ENCODE measurements at places on chromosomes 5 and 9.
A peak's percentile ranks its signal among the peaks of the same experiment; 100 is the strongest.

DNA sequence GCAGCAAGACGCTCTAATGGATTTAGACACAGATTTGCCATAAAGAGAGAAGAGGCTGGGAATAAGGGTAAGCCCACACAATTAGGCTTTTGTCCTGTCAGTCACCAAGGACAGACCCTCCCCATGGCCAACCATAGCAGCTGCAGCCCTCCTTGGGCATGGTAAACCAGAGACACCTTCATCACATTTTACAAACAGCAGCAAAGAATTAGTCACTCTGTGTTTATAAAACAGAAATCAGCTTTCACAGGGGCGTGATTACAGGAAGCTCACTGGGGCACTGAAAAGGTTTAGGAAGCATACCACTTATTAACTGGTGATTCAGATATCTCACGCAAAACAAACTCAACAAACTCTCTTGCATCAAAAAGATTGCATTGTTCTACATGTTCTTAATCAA, 37.3 kb upstream of the ZNF622 start:
- DNase-seq, result no peak

DNA sequence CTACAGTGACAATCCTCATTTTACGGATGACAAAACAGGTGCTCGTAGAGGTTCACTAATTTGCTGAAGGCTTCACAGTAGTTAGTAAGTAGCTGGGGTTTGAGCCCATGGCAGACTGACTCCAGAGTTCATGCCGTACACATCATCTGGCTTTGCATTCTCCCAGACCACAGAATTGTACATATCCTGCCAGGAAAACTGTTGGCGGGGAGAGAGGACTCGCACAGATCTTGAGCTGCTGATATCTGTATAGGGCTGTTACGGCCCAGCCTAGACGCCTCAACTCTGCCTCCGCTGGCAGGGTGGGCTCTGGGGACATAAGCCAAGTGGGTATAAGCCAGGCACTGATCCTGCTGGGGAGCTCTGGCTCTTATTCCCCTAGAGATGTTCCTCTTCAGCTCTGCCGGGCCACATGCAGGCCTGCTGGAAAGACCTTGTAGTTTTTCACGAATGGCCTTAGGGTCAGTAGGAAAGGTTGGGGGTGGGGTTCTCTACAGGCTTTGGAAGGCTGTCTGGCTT, 16.3 kb downstream of the LARP1 start:
- no peak for DNase-seq

- no peak for DNase-seq
Measured at GRCh38 chr9:4654538-4654937, 7.6 kb upstream of the PLPP6 start.

DNA sequence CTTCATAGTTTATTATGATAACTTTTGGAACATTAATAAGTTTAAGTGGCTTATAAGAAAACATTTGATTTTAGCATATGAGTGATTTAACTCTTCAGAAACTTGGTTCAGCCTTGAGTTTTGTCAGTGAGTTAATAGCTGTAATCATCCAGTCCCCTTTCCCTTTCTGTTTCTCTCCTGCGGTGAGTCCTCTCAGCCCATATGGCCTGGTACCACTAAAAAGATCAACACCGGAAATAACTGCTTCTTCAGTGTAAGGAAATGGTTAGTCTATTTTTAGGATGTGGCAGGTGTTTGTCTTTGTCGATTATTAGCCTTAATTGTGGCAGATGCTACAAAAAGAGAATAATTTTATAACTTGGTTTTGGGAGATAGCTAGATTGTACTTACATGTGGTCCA, 120.2 kb upstream of the GRHPR start:
- DNase-seq, result peak; percentile 89

DNA sequence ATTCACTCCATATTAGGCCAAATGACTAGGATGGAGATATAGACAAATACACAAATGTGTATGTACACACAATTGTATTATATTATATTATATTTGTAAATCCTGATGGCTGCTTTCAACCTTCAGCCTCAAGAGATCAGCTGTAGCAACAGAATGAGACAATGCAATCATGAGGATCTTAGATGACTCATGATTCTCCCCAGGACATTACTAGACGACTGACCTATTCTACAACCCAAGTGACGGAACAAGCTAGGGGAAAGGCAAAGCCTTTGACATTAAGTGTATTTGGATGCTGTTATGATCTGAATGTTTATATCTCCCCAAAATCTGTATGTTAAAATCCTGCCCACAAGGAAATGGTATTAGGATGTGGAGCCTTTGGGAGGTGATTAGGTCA, 66.5 kb downstream of the COX7C start:
- DNase-seq, result no peak

DNA sequence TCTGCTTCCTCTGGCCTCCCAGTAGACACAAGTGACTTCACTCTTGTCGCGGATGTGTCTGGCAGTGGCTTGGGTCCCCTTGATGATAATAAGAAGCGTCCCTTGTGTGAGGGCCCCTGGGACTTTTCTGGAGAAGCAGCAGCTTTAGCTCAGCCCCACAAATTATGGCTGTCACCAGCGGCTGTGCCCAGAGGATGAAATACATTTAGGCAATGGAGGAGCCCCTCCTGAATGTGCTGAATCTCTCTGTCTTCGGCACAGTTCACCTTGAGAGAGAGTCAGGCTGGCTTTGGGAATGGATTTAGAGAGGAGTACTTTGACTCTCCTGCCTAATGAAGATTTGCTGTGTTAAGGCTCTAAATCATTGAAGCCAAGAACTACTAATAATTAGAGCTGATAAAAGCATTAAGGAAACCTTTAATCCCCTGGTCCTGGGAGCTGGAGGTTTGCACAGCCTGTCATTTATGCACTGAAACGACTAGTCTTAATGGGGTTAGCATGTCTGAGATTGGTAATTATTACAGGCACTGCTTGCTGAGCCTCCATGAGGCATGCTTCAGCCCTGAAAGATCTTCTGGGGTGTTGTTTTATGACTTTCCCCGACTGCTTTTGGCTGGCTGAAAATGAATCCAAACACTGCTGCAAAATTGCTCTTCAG, 127.0 kb downstream of the TENT4A start:
- DNase-seq, result no peak

DNA sequence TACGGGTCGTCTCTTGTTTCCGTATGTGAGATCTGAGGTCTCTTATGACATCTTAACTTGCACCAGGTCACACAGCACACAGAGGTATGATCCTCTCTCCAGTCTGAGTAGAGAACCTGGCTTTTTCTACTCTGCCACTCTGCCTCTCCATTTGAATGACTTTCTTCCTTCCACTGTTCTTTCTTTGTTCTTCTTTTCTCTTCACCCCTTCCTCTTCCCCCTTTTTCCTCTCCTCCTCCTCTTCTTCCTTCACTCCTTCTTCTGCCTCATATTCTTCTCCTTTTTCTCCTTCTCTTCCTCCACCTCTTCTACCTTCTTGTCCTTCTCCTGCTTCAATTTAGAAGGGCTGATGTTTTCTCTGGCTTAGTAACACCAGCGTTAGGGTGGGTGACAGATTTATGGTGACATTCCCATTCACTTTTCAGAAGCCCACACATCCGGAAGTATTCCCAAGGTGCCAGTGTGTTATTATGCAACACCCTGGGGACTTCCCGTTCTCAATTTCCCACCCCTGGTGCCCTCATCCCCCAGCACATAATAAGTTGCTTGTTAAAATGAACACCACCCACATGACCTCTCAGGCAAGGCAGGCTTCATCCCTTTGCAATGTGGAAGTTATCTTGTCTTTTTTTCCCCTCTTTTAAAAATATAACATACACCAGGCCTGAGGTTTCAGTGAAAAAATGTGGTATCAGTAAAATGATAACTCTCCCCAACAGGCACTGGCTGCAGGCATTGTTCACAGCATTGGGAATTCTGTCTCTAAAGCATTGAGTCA, 122.0 kb downstream of the PAPPA start:
- no peak for DNase-seq

- DNase-seq, result no peak
Measured at GRCh38 chr5:127431977-127432585, 85.4 kb upstream of the PRRC1 start.

DNA sequence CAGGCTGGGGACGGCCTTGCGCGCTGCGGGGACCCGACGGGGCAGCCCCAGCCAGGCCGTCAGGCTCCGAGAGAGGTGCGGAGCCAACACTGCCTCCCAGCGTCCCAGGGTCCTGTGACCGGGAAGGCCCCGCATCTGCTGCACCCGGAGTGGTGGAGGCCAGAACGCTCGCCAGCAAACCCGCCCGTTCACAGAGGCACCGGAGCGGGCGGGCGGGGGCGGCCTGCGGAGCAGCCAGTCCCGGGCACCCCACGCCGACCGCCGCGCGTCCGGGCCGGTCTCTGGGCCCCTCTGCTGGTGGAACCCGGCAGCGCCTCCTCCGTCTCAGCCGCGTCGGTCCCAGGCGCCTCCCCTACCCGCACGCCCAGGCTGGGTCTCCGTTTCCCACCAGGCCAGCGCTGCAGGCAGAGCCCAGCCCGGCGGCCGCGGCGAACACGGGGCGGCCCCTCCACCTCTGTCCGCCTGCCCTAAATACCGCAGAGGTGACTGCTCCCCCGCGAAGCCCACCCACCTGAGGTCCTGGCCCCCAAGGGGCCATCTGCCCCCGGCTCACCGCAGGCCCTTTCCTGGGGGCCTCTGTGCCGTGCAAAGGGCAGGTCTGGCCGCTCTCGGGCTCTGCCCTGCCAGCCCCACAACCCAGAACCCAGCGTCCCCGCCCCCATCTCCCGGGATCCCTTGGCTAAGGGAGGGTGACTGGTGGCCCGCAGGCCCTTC, 15.9 kb downstream of the EXD3 start:
- no peak for DNase-seq

GRCh38 chr9:37617832-37618231, 25.4 kb upstream of the TOMM5 start:
- DNase-seq, result no peak

- no peak for DNase-seq
Measured at GRCh38 chr5:160260881-160261815, 31.8 kb downstream of the FABP6 start.

DNA sequence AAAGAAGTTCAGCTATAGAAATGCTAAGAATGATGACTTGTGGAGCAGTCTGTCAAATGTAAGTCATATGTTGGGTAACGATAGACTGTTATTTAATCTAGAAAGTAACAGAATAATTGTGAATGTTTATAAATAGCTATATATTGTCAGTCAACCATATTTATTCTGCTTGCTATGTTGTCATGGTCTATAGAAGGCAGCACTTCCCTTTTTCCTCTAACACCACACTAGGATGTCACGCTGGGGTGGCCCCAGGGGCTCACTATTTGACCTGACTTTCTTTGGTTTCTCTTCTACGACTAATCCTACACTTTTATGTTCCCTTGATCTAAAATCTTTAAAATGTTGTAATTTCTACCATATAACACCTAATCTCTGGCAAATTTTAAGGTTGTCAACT, 20.5 kb downstream of the ERAP2 start:
- no peak for DNase-seq

- DNase-seq, result no peak
Measured at GRCh38 chr9:30301271-30301963, 2083.0 kb upstream of the ACO1 start.

- no peak for DNase-seq
Measured at GRCh38 chr9:8880060-8880459, 1080.5 kb upstream of the DMAC1 start.

DNA sequence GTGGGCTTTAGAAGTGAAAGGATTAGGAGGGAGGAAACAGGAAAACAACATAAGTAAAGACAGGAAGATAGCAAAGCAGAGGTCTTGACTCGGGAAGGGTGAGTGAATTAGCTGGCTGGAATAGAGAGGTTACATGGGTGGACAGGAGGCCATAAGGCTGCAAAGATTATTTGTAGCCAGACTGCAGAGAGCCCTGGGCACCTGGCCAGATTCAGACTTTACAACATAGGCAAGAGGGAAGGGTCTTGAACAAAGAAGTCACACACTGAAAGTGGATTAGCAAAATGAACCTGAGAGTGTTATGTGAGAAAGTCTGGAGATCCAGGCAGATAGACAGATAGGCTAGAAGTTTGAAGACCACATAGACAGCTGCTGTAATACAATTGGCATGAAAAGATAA, 29.7 kb upstream of the CER1 start:
- no peak for DNase-seq

DNA sequence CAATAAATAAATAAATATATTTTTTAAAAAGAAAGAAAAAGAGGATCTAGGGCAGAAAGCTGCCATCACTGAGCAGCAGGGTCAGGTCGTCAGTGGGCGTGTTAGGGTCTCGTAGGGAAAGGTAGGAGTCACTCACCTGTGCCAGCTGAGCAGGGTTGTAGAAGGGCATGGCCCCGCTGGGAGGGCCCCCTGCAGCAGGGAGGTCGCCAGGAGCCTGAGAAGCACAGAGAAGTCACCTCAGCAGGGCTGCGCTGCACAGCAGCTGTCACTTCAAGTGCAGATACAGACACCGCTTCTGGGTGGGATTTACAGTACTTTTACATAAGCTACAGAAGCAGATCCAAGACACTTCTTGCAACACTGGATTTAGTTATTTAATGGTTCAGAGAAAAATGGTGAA, 4.0 kb upstream of the INPP5E start:
- DNase-seq, result no peak

- DNase-seq, result no peak
Measured at GRCh38 chr9:82101475-82101874, 112.9 kb downstream of the SPATA31D1 start.

- no peak for DNase-seq
Measured at GRCh38 chr9:3664044-3664443, 138.2 kb upstream of the RFX3 start.

DNA sequence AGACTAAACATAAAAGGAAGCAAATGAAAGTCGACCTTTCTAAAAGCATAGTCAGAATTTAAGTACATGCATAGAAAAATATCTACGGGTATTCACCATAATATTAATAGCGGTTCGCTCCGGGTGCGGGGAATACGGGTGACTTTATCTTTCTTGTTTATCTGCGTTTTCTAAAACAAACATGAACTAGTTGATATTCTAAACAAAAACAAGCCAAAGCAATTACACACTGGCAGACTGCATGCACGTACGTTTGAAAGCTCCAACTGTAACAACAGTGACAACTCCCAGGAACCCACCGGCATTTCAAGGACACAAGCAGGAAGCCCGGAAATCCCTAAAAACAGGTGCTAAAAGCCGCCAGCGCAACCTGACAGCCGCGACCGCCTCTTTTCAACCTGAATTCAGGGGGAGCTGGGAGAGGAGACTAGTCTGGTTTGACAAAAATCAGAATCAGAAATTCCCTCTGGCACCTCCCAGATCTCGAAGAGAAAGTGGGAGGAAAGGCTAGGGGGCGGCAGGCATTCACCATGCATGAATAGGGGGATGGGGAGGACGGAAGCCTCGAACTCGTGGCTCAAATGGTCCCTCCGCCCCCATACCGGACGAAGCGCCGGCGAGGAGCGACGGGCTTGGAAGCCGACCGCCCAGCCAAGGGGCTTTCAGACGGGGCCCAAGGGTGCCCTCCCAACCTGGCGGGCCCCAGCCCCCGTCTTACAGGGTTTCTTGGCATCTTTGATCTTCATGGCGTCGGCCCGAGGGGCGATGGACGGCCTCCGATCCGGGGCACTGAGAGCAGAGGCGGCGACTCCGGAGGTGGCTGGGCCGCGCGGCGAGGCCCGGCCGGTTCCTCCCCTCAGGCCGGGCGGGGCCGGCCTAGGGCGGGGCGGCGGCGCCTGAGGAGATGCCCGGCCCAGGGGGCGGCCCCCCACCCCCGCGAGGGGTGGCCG, at the start of gene PANK3:
Gene PANK3, minus strand, starts transcription at position 831 of the 950 bp plus-strand sequence. Its CDS starts 85 bp downstream, at position 746.
- DNase-seq, result no peak
